ENCODE measurements at places on chromosomes 6 and 20.

DNA sequence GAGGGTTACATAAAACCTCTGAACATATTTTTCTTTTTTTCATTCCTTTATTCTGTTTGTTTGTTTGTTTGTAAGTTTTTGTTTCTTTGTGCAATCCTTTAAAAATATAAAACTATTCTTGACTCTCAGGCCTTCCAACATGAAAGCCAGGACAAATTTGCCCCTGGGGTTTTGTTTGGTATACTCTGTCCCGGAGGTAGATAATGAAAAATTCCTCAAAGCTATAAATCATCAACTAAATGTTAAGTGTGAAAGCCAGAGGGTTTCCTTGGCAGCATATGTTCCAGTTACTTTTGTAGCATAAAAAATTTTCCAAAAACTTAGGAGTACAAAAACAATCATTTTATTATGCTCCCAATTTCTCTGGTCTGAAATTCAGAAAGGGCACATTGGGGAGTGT, 1084.3 kb upstream of the GJE1 start:
- no peak for DNase-seq

- no peak for DNase-seq
Observed at GRCh38 chr6:139364302-139364981, 10.0 kb downstream of the CITED2 start.

DNA sequence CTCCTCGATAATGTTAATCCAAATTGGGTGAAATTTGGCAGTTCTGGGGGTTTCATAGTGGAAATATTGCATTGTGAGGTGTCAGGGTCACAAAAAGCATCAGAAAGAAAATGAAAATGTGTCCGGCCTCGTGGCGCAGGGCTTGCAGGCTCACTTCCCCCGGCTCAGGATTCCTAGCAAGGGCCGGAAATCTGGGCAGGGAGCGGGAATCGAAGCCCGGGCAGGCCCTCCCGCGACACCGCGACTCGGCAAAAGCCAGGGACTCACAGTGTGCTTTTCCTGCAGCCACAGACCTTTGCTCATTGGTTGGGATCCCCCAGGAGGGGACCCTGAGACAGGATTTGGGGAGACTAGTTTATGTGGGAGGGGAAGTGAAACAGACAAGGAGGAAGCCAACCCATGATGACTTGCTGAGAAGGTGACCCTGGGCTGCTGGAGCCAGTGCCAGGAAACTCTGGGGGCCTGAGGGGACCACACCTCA, 847 bp upstream of the CD93 start:
- DNase-seq, result peak; percentile 69

DNA sequence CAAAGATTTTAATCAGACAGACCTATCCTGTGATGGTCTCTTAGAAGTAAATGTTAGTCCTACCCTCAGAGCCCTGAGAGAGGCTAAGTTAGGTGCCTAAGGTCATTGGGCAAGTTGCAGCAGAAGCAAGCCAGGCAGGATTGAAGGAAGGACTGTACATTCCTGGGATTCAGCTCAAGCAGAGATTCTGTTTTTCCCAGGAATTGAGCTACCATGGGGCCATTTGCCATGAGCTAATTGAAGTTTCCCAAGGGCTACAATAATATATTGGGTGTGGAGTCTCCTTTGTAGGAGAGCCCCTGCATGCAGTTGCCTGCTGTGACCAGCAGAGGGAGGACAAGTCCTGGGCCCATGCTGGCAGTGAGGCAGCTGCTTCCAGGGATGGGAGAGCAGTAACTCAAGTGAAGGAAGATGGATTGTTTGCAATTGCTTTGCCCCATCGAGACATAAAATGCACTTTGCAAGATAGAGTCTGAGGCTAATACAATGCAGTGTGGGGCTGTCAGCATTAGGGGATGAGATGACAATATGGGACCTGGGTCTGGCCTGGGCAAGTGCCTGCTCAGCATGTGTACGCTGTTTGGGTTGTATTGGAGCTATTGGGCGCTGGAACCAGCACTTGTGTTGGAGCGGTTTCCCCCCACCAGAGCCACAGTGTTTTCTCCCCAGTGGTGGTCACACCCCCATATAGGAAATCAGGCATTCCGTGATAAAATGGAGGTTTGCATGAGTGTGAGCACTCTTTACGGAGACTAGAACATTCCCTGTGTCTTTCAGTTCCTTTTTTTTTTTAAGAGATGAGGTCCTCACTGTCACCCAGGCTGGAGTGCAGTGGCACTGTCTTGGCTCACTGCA, 27.9 kb downstream of the DNMT3B start:
- DNase-seq, result peak; percentile 78

- no peak for DNase-seq
Observed at GRCh38 chr20:19492116-19492515, 265.9 kb upstream of the RIN2 start.

- DNase-seq, result no peak
Observed at GRCh38 chr6:101000341-101000740, 119.2 kb upstream of the ASCC3 start.

- no peak for DNase-seq
Observed at GRCh38 chr6:9295644-9296043, 860.3 kb upstream of the SLC35B3 start.

- DNase-seq, result peak; percentile 19
Observed at GRCh38 chr6:37713529-37714119, 15.9 kb upstream of the MDGA1 start.

GRCh38 chr6:6346427-6347023, 26.1 kb upstream of the F13A1 start:
- no peak for DNase-seq

DNA sequence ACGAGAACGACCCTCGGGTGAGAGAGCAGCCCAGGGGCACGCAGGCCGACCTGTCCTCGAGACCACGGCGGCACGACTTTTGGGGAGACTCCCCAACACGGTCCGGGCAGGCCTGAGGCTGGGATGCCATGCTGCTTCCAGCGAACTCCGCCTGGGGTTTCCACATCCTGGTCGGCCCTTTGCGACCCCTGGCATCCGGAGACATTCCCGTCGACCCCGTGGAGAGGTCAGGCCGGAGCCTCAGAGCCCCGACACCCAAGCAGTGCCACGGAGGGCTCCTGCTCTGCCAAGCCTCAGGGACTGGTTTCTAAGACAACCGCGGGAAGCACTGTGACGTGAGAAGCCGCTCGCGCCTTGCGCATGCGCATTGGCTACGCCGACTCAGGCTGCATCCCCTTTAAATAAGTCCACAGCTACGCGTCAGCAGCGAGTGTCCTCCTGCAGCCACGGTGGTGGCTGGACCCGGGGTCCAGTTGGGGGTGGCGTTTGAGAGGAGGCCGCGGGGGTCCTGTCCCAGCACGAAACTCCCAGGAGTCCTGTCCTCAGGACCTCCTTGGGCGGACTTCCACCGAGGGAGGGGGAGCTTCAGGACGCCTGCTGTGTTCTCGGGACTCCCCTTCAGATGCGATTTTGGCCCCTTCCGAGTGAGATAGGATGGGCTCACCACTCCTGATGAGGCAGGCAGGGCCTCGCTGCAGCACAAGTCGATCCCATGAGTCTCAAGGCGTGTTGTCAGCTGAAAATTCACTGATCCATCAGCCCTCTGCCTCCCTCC, 1089.3 kb upstream of the DEFB115 start:
- DNase-seq, result peak; percentile 39

Data from right lobe of liver (tissue), 6 donors.